Brain microvascular endothelial cell (primary cell): ENCODE measurements at places on chromosomes 1 and 21.

- no peak for DNase-seq
Measured at GRCh38 chr1:240170266-240170665, 78.6 kb downstream of the FMN2 start.

DNA sequence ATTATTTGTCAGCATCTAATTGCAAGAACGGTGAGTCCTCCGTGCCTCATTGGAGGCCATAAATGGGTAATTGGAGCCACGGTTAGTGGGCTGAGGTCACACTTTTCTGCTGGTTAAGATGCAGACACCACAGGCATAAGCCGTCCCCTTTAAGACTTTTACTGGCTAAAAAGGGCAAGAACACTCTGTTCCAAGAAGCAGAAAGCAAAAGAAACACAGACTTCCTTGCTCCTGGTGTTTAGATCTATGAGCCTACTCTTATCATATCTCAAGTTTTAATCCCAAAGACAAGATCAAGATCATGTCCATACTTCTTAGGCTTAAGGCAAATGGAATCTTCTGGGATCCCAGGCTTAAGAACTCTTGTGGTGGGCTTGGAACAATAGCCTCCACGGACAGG is 17.3 kb upstream of the GJA5 start:
- no peak for DNase-seq

DNA sequence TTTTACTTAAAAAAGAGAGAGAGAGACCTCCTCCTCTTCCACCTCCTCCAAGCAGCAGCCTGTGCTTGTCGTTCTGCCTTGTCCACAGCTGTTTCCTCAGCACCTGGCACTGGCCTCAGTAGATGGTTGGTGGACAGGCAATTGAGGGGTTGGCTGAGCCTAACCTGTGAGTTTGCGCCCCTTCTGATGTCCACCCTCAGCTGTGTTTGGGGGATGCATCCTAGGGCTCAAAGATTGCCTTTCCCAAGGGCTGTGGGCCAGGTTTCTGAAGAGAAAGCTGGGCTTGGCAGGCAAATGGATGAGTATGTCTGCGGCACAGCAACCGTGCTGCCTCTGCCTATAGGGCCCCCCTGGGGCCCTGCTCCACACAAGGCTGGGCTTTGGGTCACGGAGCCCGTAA is 35.1 kb upstream of the KDM4A start:
- DNase-seq, result no peak

- no peak for DNase-seq
Measured at GRCh38 chr1:95974586-95974985, 740.6 kb downstream of the RWDD3 start.

DNA sequence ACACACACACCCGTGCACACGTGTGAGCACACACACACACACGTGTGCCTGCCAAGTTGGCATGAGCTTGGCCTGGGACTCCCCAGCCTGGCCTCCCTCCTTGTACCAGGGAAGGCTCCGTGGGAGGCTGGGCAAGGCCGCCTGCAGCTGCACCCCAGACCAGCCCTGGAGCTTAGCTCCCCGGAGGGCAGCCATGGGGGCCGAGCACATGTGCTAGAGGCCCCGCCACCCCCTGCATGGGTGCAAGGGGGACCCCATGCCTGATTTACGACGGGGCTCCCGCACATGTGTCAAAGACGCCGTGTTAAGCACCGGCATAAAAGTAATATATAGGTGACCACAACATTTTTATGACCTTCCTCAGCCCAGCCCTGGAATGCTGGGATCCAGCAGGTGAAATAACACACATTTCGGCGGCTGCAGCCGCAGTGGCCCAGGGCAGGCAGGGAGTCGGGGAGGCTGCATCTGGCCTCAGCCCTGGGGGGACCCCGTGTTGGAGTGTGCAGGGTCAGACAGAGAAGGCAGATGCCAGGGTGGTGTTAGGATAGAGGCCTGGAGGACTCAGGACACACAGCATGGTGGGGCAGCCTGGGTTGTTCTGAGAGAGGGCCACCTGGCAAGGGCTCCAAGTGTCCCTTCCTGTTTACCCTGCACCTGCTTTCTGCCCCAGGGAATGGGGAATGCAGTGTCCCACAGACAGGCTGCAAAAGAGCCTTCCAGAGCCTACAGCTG is 56.3 kb downstream of the WNT9A start:
- no peak for DNase-seq

GRCh38 chr21:37944496-37944895 is 28.2 kb upstream of the KCNJ6 start:
- DNase-seq, result no peak

- no peak for DNase-seq
Measured at GRCh38 chr1:8690253-8690525, 127.3 kb downstream of the RERE start.

DNA sequence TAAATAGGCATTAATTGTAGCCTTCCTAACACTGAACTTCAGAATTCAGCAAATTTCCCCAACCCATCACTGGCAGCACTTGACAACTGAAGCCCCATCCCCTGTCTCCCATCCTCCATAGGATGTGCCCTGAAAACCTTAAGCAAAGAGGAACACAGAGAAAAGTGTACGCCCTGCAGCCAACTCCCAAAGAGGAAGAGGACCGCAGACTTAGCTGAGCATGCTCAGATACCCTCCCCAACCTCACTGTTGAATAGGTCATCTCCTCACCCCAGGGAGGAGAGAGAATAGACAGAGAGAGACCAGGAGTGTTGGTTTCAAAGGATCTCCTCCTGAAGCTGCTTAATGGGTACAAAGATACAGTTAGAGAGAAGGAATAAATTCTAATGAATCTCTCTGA is 50.5 kb downstream of the CD2 start:
- no peak for DNase-seq

DNA sequence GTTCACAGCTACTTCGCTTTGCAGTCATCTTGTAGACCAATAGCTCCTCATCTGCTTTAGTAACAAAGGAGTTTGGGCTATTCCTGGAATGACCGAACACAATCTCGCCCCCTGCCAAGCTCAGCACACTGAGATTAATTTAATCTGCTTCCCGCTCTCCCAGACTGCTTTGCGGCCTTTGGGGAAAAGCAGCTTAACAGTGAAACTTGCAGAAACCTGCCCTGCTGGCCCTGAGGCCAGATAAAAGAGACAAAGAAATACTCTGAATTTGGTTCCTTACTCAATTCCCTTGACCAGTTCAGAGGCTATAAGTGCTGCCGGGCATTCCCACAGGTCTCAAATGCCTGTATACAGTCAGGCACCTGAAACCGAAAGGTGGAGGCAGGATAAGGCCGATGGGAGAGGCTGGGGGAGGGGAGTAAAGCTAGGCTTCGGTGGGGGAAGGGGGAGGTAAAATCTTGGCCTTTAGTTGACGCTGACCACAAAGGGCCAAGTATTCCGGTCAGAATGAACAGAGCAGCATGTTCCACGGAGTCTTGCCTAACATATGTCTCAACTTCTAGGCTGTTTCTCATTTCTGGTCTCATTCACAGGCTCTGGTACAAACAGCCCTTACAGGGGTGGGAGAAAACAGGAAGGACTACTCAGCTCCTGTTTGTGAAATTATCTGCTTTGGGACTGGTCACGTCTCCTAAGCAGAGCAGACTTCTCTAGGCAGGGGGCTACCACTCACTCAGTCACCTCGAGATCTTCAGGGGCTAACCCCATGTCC is 17.7 kb upstream of the A3GALT2 start:
- peak; percentile 78 for DNase-seq

DNA sequence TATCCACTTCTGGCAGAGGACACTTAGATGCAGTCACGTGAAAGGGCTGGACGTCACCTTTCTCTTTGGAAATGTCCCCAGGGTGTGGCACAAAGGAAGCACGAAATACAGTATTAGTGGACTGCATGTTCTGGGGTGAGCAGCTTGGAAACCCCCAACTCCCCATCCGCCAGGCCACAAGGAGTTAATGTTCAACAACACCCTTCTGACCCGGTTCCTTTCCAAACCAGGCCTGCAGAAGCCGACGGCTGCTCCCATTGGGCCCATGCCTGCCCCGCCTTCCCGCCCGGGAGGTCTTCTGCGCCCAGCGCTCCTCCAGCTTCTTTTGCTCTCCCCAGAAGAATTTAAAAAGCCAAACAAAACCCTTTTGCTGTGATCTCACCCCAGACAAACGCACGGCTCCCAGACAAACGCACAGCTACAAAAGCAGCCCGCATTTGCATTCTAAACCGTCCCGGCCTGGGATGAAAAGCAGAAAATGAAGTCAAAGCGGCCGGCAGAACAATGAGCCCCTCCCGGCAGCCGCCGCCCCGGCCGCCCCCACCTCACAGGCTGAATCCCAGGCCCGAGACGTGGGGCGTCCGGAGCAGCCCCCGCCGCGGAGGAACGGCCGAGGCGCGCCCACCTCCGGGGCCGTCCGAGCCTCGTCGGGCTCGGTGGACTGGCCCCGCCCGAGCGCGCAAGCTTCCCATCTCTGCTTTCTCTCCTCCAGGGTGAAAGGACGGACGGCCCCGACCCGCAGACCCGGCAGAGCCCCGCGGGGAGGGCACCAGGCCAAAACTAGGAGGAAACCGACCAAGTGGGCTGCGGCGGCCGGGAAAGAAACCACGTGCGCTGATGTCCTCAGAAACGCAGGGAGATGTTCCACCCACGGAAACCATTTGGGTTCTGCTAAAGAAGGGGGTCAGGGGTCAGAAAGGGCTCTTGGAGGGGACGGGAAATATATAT is 101.9 kb downstream of the PLPP3 start:
- peak; percentile 42 for DNase-seq

- DNase-seq, result no peak
Measured at GRCh38 chr1:156877433-156878170, 15.9 kb upstream of the PEAR1 start.

- DNase-seq, result no peak
Measured at GRCh38 chr1:222547944-222548671, at the start of gene HHIPL2. HHIPL2 (minus strand) TSS chr1:222548104; CDS start chr1:222548044, 60 bp downstream.

DNA sequence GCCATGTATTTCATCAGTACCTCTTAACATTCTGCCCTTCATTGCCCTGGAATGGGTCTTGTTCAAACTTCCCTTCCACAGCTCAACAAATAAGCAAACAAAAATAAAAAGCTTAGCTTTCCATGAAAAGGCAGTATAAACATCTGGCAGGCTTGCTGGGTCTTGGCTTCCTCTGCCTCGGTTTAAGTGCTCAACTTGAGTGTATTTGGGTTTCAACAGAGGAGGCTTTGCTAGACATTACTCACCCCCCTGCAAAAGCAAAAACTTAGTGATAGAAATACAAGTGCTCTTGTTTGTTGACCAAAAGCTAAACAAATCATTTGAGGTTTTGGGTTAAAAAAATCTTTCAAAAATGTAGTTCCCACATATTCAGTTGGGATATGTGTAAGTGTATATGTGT is 518.5 kb downstream of the PLPP3 start:
- DNase-seq, result no peak

DNA sequence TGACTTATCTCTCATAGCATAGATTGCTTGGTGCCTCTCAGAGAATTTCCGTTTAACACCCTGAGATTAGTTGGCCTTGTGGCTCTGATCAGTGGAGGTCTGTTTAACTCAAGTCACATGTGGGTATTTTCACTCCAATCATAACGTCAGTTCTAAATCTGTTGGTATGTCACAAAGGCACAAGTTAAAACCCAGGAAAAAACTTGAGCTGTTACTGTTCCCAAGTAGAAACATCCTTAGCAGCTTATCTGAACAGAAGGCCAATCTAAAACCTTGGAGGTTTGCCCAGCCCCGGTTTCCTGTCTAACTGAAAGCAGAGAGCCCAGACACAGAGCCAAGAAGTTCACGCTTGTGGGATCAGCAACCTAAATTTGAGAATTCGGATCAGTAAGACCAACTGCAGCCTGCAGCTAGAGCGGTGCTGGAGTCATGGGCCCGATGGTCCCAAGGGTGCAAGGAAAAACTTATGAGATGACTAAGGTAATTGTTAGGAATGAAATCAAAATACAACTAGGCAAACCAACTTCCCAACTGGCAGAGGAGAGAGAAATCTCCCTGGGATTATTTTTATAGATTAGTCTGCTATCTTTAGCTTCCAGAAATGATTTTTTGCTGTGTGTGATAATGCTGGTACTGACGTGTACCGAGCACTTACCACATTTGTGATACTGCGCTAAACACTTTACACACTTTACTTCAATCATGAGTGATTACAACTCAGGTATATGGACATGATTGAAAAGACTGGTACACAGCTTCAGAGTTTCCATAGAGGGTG is 90.2 kb upstream of the C1orf21 start:
- DNase-seq, result peak; percentile 99

GRCh38 chr1:230028602-230029223 is 38.3 kb upstream of the GALNT2 start:
- no peak for DNase-seq

DNA sequence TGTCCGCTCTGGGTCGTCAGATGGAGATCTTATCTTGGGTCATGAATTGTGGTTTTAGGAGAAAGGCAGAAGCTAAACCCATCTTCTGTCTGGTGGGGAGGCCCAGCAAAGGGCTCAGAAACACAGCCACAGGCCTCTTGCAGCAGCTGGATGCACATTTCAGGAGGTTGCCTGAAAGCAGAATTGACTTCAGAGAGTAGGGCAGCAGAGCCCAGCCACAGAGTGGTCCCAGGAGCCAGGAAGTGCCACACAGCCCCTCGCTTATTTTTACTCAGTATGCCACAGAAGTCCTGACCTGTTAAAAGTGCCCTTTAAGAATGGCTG is 8.3 kb upstream of the RIPK4 start:
- no peak for DNase-seq

GRCh38 chr1:199449221-199449620 is 578.3 kb upstream of the NR5A2 start:
- DNase-seq, result no peak

DNA sequence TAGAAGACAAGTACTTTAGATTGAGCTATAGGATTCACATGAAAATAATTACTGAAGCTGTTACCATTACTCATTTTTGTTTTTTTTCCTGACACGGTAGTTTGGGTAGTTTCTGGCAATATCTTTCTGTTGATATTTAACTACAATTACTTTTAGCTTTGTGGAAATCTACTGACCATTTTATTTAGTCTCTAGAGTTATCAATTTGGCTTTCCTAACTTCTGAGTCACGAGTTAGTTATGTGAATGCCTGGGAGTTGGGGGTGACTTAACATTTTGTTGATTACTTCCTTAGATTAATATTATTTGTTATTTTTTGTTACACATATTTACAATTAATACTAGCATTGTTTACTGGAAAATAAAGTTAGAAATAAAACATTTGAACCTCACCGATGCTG is 160.6 kb downstream of the HMCN1 start:
- peak; percentile 20 for DNase-seq

DNA sequence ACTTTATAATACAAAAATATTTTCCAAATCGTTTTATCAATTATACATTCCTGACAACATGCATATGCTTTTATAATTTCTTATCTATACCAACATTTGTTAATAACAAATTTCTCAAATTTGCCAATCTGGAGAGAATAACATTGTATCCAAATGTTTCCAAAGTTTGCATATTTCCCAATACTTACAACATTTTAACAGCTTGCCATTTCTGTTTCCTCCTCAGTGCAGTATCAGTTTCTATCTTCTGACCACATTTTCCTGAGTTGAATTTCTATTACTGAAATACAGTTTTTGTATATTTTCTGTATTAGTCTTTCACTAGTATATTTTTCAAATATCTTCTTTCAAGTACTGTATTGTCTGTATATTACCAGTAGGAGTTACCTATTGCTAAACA is 1594.3 kb downstream of the PLA2G4A start:
- DNase-seq, result no peak
